ENCODE measurements at places on chromosomes 12 and 14.

- no peak for DNase-seq
Measured at GRCh38 chr12:65755596-65755978, 68.7 kb upstream of the HMGA2 start.

DNA sequence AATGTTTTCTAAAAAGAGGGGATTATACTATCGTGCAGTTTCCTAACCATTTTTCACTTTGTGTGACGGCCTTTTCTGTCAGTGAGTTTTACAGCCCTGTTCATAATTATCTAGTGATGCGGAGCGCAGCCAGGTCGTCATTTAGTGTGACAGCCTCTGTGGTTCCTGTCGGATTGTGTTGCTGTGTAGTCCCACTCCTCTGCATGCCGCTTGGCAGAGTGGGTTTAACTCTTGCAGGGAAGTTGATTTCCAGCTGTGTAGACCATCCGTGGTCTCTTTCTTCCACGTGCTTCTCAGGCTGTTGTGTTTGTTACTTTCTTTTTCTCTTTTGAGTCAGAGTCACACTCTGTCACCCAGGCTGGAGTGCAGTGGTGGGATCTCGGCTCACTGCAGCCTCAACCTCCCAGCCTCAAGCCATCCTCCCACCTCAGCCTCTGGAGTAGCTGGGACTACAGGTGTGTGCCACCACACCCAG lies 8.6 kb downstream of the RAN start:
- no peak for DNase-seq

DNA sequence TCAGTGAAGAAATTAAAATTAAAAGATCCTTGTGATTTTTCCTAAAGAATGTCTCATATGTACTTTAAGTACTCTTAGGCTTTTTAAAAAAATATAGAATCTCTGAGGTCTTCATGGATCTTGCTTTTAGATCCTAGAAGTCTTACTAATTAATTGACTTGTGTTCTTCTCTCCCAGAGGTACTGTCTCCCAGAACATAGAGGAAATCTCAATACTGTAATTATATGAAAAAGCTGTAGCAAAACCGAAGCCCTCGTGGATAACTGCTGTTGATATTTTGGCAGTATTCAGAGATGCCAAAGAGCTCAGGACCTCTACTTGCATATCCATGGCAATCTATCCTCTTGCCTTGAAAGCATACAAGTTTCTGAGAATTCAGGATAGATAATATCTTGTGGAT lies at the start of gene OR9K2:
Gene OR9K2 (plus strand): TSS at position 301 of the 400 bp plus-strand sequence. CDS start 3,429 bp downstream, outside the sequence.
- no peak for DNase-seq

- no peak for DNase-seq
Measured at GRCh38 chr14:54147758-54148157, 191.1 kb upstream of the BMP4 start.

DNA sequence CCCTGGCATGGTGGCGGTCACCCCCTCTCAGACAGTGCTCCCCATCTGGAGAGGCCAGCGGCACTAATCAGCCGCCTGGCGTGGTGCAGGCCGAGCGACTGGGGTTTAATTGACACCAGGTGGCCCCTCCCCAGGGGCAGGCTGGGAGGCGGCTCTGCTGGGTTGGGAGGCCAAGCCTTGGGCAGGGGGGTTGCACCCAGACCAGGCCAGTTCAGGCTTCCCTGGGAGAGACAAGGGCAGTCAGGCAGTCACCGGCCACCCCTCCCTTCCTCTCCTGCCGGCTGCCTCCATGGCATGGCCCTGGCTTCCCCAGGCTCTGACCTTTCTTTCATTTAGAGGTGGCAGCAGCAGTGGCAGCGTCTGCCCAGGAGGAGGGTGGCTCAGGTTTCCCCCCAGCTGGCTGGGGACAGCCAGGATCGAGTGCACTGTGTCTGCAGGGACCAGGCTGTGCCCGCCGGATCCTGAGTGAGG lies 78.1 kb upstream of the NOS1 start:
- peak; percentile 91 for DNase-seq

DNA sequence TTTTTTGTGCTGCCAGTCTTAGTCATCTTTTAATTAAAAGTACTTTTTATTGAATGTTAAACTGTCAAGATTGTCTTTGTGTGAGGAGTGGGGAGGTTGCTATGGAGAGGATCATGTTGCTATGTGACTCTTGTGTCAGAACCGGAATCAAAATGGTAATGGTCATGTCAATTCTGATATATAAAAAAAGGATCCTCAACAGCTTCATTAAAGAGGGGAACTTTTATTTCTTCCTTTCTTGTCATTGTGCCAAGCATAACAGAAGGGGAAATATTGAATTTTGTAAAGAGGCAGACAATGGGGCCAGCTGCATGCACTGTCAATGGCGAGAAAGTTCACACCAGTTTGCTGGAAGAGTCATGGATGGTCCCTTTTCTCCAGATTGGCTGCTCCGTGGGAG lies 564.8 kb downstream of the VRK1 start:
- no peak for DNase-seq

- no peak for DNase-seq
Measured at GRCh38 chr12:13075118-13075480, 28.4 kb downstream of the GSG1 start.

- DNase-seq, result no peak
Measured at GRCh38 chr14:44204061-44204835, 302.8 kb downstream of the FSCB start.

DNA sequence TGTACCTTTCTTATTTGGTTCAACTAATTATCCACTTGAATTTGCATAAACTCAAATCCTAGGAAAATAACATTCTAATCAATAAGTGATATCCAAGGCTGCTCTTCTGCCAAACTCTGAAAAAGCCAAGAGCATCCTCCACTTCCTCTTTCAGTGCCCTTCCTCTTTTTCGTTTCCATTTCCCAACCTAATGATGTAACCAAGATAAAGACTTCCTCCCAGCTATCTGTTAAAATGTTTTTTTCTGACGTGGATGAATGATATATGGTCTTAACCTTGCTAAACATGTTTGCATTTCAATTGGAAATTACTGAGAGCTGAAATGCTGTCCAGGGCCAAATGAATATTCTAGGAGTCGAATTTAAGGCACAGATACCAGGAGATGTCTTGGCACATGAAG lies 459.5 kb upstream of the PDE3A start:
- no peak for DNase-seq

DNA sequence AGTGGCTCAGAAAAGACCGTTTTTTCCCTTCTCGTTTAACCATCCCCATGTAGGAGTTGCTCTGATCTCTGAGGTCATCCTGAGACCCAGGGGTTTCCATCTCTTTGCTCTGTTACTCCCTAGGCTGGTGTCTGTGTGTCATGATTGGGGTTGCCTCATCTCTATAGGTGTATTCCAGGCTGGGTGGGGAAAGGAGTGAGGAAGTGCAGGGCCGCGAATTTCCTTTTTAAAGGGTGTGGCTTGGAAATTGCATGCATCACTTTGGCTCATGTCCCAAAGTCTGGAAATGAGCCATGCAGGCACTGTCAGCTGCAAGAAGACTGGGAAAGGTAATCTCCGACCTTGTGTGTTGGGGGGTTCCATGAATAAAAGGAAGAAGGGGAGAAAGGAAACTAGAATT lies 201.9 kb downstream of the AACS start:
- no peak for DNase-seq

DNA sequence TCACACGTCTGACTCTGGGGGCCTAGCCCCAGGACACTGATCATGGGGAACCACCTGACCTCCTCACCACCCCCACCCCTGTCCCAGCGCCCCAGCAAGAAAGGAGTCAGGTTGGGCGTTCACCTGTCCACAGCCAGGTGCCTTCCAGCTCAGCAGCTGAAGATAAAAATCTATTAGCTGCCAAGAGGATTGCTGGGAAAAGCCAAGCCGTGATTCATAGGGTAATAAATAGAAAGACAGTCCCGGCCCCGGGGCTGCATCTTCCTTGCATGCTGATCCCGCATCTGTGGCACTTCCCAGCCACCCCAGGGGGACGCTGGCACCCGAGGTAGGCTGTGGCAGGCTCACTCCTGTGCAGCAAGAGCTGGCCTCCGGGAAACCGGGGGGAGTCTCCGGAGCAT lies 70.2 kb upstream of the NCOR2 start:
- no peak for DNase-seq

DNA sequence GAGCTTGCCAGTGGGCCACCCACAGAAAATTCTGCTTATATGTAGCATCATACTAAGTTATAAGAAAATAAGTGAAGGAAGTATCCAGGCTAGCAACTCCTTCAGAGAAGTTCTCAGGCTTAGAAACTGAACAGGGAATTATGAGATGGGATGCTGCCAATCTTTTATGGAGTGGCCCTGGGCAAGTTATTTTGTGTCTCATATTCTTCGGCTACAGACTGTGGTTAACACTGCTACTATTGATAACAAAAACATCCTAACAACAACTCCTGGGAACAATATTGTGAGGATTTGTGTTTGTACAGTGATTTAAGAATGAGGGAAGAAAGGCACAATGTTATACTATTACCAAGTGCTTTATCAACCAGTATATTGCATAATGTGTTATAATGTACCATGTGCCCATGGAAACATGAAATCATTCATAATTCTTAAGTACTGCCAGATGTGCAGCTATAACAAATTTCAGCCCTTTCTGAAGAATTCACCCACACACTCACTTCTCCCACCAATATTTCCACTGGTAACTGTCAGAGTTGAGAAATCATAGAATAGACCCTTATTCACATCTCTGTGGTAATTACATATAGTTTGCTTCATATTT lies 113.3 kb upstream of the SOX5 start:
- DNase-seq, result no peak

GRCh38 chr12:1157046-1157445 lies 166.0 kb downstream of the ERC1 start:
- no peak for DNase-seq

- DNase-seq, result no peak
Measured at GRCh38 chr14:70339039-70339438, 20.4 kb downstream of the COX16 start.

DNA sequence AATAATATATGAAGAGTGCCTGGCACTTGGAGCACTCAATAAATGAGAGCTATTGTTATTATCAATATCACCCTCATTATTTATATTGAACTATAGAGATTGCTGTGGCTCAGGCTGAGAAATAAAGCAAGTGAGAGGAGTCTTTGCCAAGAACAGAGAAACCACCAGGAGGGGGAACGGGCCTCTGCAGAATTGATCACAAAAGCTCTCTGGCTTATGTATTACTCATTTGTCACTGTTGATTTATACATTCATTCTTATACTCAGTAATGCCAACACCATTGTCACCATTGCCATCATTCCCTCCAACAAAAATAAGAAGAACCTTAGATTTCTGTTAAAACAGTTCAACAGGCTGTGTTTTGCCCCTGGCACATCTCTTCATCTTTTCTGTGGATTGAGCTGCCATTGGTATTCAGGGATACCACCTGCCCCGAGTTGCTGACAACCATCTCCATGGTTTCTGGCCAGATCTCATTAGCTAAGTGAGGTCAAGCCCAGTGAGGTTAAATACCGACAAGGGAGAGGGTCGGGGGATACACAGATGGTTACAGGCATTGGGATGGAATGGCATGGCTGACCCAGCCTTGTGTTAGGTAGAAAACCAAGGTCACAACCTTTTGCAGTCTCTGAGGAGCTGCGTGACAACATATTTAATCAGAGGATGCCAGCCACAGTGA lies 21.8 kb upstream of the PCNX1 start:
- peak; percentile 39 for DNase-seq

DNA sequence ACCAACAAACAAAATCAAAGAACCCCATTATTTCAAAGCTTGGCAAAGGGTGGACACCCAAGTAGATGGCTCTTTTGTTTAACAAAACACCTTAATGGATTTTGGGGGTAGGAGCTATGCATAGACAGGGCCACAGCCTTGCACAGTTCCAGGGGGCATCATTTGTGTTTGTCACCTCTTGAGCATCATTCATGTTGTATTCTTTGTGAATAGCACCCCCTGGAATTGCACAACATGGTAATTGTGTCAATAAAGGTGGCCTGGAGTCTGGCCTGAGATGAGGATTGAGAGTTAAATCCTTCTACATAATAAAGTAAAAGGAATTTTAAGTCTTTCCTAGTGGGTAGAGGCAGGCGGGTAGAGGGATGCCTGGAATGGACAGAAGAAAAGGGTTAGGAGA lies 3.3 kb upstream of the FRS2 start:
- no peak for DNase-seq
